COR-L47 (cell line): ENCODE measurements at places on chromosomes 1 and 21.

- DNase-seq = no peak
These were observed 19.6 kb downstream of the MTX1 start for GRCh38 chr1:155228096-155228427.

GRCh38 chr1:117697220-117697781 lies 91.5 kb downstream of the TENT5C start:
- DNase-seq = no peak

DNA sequence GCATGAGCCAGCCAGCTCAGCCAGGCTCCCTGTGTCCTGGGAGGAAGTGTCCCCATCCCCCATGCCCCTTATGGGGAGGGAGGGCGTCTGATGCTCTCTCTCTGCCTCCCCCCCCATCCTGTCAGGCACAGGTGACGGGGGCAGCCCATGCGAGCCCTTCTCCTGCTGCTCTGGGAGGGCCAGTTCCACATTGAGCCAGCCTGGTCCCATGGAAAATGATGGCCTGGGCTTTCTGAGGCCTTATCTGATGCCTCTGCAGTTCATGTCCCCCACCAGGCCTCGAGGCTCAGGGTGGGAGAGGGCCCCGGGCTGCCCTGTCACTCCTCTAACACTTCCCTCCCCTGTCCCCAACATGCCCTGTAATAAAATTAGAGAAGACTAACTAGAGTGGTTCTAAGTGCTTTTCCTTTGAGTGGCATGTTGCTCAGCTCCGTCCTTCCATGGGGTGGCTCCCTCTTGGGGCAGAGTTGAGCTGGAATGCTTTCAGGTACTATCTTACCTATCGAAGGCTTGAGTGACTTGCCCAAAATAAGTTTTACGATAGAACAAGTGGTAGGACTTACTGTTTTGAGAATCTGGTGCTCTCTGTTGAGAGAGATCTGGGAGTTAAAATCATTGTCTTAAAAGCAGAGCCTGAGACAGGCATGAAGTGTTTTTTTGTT lies 1.8 kb upstream of the MTFR1L start:
- no peak for DNase-seq

DNA sequence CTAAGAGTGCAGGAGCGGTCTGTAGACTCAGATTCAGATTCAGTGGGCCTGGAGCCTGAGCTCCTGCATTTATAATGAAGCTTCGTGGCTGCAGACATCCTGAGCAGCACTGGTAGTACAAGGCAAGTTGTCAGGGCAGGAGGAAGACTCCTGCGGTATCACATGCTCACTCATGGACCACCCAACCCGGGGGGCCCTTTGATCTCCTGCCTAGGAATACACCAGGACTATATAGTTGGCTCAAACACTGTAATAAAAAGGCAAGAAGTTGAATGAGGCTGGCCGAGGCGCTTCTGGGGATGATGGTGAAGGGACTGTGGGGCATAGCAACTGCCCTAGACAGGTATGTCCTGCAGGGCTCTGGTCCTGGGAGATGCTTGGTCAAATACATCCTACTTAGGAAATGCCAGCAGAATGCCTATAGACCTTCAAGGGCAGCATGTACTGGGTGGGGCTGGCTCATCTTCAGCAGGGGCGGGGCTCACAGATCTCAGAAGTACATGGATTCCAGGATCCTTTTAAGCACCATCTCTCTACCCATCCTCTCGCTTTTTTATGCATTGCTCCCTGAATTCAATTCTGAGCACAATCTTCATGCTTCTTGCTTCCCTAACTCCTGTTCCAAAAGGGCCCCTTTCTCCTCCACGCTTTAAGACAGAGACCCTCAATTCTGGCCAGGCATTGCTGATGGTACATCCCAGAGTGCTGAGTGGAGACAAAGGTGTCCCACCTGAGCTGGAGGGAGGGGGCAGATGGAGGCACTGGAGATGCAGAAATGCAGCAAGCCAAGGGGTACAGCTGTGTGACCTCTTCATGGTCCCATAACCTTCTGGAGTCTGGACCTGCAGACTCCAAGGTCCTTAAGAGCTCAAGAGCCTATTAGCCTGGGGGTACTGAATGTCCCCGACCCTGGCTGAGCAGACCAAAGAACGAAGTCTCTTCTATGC lies 2.1 kb upstream of the RAP1GAP start:
- DNase-seq = no peak

GRCh38 chr1:173408886-173409285 lies 68.2 kb upstream of the PRDX6 start:
- DNase-seq = no peak

DNA sequence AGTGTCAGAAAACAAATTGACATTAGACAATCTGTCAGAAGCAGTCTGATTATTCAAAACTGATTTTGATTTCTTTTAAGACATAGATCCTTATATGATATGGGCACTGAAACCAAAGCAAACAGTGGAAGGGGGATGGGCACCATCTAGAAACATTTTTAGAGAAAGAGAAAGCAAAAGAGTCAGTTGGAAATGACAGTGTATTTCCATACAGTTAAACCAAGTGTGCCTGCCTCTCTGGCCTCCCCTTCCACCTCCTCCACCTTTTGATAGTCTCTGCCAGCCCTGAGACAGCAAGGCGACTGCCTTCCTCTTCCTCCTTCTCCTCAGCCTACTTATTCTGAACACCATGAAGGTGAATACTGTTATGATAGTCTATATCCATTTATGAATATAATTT lies 949.7 kb downstream of the AMY1C start:
- no peak for DNase-seq

GRCh38 chr1:19484338-19484797 lies 971 bp downstream of the CAPZB start:
- DNase-seq = no peak

DNA sequence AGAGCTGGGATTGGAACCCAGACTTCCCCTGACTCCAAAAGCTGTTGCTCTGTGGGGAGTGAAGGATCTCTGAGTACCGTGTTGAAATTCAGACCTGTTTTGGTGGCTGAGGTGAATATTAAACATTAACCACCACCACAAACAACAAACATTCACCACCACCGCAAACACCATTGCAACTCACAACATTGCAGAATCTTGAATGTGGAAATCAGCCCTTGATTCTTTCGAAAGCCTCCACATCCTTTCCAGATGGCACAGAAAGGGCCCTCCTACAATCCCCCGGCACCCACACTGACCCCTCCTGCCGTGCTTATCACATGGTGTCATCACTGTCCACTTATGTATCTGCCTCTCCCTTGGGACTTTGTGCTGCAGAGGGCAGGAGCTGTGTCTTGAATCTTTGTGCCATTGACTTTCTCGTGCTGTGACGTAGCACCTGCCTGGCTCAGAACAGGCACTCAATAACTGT lies 1.4 kb downstream of the CDA start:
- DNase-seq = no peak

DNA sequence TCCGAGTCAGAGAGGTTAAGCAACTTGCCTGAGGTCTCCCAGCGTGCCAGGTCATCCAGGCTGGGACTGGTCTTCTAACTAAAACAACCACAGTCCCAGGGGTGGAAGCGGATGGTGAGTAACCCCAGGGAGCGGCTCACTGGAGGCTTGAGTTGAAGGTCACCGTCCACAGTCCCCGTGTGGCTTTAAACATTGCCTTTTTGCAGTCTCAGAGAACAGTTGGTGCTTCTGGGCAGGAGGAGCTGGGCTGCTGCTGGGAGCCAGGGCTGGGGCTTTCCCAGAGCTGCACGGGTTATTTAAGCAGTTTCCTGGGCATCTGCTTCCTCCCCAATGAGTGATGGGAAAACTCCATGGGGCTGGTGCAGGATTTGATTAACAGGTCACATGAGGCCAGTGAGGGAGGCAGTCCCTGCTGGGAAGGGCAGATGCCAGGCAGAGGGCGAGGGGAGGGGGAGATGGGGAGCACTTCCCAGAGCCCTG lies 12.3 kb downstream of the ARHGEF10L start:
- DNase-seq = no peak

- DNase-seq = no peak
These were observed 19.5 kb upstream of the COL6A2 start for GRCh38 chr21:46078322-46078977.

DNA sequence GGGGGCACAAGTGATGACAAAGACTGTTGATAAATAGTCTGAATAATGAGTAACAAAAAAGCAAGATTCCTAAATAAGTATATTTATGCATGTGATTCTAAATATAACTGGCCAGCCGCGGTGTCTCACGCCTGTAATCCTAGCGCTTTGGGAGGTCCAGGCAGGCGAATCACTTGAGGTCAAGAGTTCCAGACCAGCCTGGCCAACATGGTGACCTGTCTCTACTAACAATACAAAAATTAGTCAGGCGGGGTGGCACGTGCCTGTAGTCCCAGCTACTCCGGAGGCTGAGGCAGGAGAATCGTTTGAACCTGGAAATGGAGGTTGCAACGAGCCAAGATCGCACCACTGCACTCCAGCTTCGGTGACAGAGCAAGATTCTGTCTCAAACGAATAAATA lies 161.5 kb downstream of the TOMM20 start:
- DNase-seq = no peak

DNA sequence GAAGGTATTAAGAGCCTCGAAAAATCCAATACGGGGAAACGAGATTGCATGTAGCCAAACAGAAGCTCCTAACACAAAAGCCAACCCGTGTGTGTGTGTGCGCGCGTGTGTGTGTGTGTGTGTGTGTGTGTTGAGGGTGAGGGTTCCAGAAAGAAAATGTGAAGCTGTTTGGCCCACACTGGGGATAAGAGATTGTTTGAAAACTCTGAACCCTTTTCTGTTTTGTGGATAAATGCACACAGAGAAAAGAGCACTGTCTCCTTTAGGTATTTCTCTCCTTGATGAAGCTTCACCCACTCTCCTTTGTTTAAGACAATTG lies 1.9 kb downstream of the WLS start:
- no peak for DNase-seq

GRCh38 chr1:162094271-162094670 lies 24.8 kb downstream of the NOS1AP start:
- no peak for DNase-seq

DNA sequence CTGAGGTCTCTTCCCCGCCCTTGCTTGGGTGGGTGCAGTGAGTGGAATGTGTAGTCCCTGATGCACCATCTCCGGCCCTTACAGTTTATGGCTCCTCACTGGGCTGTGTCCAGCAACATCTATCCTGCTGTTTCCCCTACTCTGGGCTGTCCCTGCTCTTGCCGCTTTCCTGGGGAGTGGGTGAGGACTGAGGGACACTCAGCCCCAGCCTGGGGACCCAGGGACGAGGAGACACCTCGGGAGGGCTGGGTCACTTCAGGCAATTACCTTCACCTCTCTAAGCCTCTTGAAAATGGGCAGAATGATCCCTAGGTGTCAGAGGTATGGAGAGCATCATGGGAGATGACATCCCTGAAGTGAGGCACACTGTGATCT lies 13.6 kb upstream of the LRP8 start:
- no peak for DNase-seq

DNA sequence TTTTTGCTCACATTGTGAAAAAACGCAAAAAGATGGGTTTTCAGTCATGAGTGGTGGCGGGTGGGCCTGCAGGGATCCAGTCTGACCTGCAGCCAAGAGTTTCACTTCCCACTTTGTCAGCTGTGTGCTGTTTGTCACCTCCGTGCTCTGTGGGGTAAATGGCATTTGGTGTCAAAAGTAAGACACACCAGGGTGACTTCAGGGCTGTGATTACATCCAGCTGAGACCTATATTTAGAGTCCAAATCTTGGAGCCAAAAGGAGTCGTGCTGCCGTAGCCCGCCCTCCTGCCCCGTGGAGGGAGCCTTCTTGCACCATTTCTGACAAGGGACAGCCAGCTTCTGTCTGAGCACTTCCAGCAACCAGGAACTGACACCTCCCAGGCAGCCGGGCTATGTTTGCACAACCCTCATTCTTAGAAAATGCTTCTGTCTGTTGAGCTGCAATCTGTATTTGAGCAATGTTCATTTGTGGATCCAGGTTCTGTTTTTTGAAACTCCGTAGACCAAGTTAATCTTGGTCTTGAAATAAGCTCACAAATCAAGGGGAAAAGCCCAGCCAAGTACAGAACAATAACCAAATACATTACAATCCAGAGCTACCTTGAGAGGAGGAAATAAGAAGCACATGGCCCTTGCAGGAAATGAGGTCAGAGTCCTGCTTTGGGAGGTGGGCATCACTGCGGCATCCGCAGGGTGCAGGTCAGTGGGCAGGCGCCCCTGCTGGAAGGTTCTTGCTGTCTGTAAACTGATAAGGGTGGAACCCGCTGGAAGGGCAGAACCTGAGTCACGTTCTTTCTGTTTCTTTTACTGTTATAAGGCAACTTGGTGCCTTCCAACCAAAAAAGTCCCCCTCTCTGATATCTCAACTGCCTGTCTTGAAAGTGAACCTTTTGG lies 14.4 kb downstream of the ABCG1 start:
- no peak for DNase-seq

GRCh38 chr1:173661763-173662162 lies 7.9 kb downstream of the ANKRD45 start:
- no peak for DNase-seq

DNA sequence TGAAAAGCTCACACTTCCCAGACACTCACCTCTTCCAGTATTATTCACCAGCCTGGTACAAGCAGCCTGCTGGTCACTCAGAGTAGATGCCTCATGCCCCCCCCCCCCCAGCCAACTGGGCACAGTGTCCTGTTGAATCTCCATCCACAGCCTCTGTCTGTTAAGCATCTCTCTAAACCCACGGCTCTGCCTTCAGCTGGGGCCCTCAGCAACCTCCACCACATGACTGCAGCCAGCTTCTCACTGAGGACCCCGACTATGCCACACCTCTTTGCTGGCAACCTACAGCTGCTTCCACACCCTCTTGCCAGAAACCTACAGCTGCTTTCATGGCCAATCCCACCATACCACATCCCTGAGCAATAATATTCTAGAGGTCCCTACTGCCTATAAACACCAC lies 113.1 kb downstream of the RHOU start:
- no peak for DNase-seq

DNA sequence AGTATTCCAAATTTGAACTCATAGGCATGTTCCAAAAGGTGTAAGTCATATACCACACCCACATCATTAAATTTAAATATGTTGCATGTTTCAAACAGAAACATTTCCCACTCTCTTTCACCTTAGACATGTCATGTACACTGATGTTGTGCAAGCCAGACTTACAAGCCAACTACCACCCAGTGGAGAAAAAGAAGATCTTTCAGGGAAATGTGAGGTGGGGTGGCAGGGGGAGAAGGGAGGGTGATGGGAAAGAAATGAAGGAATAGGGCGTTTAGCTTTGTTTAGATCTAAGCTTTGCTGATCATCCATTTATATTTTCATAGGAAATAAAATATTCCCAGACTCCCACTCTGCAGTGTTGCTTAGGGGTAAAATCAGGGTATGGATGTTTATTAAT lies 1.6 kb downstream of the NEGR1 start:
- peak; percentile 43 for DNase-seq

DNA sequence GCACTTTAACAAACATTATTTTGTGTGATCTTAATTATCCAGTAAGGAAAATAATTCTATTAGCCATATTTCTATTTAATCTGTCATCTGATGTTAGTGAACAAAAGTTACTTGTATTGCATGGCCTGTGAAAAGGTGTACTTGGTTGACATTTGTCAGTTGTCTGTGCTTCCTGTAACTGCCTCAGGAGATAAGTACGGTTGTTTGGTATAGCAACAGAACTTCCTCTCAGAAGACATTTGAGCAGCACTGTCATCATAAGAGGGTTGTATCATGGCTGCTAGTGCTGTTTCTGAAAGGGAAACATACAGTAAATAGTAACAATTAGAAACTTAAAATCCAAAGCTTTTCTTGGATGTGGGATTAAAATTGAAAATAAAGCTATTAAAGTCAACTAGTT lies 3.4 kb downstream of the BLZF1 start:
- DNase-seq = no peak
